Type B pancreatic cell (in vitro differentiated cells): ENCODE measurements at places on chromosomes 3 and 15. TPM values are rescaled to one million over a fixed set of nuclear protein-coding genes. Genes with fewer than 3 reads are reported as not detected.

Gene GRAMD1C
- total RNA-seq: 7.3 TPM in 2 replicates

Gene MAP2K5
- 13.3 and 21.8 TPM in 2 replicates for total RNA-seq

Gene PCLAF
- 17.0 and 45.9 TPM in 2 replicates for total RNA-seq

GRCh38 chr3:177062052-177062732 is 135.1 kb downstream of the TBL1XR1 start:
- no peaks in the 10 kb centered on the region for H3K27me3 ChIP-seq
- no peak overlapping the region for H3K27ac ChIP-seq
- H3K4me1 ChIP-seq: peaks cover 15% of the 10 kb centered on the region
- H3K36me3 ChIP-seq: peaks cover 5% of the 10 kb centered on the region

GRCh38 chr3:52227766-52228165 is 2.3 kb upstream of the TLR9 start:
- DNase-seq: no peak
- H3K36me3 ChIP-seq: no peaks in the 10 kb centered on the region
- no peaks in the 10 kb centered on the region for H3K4me1 ChIP-seq

GRCh38 chr15:89112341-89112971 is 24.2 kb downstream of the ABHD2 start:
- no peak for DNase-seq
- H3K36me3 ChIP-seq: peaks cover 8% of the 10 kb centered on the region
- H3K4me1 ChIP-seq: peaks cover 48% of the 10 kb centered on the region
